RWPE2 (cell line): ENCODE measurements at places on chromosomes 7 and 10.

- DNase-seq = no peak
- H3K4me1 ChIP-seq = no peaks in the 10 kb centered on the region
- no peaks in the 10 kb centered on the region for H3K36me3 ChIP-seq
Observed at GRCh38 chr10:4865945-4866661, 40.1 kb downstream of the AKR1E2 start.

DNA sequence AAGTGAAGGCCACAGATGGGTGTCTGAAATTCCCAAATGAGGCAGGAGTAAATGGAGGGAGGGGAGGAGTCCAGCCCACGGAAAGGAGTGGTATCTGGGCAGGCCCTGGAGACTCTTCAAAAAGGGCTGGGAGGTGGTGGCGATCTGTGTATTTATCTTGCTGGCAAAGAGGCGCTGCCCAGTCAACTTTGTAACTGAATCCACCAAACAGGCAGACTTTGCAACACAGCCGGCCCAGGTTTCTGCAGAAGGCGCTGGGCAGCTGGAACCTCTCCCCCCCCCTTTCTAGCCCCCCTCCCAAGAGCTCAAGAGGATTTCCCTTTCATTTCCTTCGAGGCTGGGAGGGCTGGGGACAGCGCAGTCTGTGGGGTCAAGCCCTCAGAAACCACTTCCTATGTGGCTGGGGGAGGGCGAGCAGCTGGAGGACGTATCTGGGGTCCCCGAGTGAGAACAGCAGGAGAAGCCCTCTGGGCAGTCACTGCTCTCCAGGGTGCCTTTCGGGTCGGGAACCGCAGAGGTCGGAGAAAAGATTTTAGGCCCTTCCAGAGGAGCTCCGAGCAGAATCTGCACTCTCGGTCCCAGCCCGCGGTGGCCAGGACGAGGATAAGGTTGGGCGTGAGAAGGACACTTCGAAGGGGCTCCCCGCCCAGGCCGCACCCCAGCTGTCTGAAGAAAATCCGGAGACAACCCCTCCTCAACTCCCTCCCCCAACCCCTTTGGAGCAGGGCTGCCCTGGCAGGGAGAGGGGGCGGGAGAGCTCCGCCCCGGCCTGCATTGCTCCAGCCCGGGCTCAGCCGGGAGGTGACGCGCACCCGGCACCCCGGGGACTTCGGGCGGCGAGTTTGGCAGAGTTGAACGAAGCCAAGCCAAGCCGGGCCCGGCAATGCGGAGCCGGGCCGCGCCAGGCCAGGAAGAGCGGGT lies 965 bp downstream of the ZCCHC24 start:
- H3K4me1 ChIP-seq = peaks cover 11% of the 10 kb centered on the region
- DNase-seq = peak; percentile 62
- peak overlapping the region; percentile 47 for H3K4me3 ChIP-seq
- peak overlapping the region; percentile 2 for H3K27ac ChIP-seq
- H3K27me3 ChIP-seq = no peaks in the 10 kb centered on the region

- H3K4me3 ChIP-seq = no peak overlapping the region
- H3K27ac ChIP-seq = peak overlapping the region; percentile 57
- H3K36me3 ChIP-seq = peaks cover 19% of the 10 kb centered on the region
- no peak for DNase-seq
Observed at GRCh38 chr7:32500922-32501341, 5.6 kb downstream of the AVL9 start.

GRCh38 chr10:79298403-79299244 lies 48.6 kb upstream of the PPIF start:
- DNase-seq = peak; percentile 93
- no peaks in the 10 kb centered on the region for H3K27me3 ChIP-seq
- H3K4me1 ChIP-seq = peaks cover 19% of the 10 kb centered on the region
- peaks cover 64% of the 10 kb centered on the region for H3K36me3 ChIP-seq
- no peak overlapping the region for H3K4me3 ChIP-seq

DNA sequence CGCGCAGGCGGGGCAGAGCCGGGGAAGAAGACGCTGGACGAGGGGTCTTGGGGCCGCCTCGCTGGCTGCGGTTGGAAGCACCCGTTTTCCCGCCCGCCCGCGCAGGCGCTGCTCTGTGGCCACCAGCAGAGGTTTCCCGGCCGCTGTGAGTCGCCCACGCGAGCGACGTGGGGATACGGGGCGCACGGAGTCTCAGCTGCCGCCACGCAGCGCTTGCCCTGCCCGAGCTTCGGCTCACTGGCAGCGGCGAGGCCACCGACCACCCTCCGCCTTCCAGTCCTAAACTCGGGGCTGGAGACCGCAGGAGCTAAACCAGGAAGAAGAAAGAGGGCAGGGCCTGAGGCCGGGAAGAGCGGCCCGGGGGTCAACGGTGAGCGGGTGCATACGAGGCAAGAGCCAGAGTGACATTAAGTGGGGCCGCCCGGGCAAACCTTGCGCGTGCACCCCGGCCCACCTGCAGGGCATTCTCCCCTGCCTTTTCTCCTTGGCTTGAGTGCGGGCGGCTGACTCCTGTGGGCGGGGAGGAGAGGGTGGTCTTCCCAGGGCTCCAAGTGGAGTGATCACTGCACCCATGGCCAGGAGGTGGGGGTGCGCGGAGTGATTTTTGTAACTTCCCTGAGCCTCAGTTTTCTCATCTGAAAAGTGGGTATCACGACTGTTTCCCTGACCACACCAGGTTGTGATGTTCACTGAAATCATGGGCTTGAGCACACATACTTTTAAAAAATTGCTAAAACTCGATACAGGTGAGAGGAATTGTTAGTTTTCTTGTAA lies 7.1 kb upstream of the EMX2 start:
- no peaks in the 10 kb centered on the region for H3K4me1 ChIP-seq
- peaks cover 99% of the 10 kb centered on the region for H3K27me3 ChIP-seq
- H3K27ac ChIP-seq = no peak overlapping the region
- no peak overlapping the region for H3K4me3 ChIP-seq
- DNase-seq = no peak
- H3K36me3 ChIP-seq = no peaks in the 10 kb centered on the region

DNA sequence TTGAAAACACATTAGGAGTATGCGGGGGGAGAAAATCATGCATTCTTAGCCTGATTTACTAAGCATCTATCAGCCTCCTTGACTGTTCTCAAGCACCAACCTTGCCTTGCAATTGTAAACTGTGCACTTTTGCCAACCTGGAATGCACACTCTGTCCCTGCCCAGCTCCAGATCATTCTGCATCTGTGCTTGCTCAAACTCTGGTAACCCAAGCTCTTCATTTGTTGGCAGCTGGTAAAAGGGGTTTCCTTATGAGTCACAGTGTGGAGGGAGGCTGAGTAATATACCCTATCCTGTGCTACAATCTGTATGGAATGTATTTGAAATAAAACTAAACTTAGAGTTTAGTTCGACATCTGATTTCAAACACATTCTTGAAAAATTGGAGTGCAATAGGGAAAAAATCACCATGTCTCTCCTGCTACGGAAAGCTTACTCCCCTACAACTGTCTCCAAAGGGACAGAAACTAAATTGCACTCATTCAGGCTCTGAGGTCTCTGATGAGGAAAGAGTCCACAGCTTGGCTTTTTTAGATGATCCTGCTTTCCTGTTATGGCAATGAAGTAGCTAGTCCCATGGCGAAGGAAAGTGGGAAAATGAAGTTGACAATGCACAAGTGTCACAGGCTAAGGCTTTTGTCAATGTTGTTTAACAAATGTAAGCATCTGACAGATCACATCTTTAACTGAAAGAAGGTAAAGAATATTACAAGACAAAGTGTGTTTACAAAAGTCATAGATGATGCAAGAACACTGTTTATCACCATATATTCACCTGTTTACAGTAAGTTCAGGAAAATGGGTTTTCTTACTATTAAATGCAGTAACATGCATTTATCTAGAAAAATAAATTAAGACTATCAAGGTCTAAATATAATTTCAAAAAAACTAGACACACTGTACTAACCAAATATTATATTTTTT lies 61.9 kb downstream of the TES start:
- no peak overlapping the region for H3K4me3 ChIP-seq
- peaks cover 50% of the 10 kb centered on the region for H3K4me1 ChIP-seq
- no peaks in the 10 kb centered on the region for H3K27me3 ChIP-seq

DNA sequence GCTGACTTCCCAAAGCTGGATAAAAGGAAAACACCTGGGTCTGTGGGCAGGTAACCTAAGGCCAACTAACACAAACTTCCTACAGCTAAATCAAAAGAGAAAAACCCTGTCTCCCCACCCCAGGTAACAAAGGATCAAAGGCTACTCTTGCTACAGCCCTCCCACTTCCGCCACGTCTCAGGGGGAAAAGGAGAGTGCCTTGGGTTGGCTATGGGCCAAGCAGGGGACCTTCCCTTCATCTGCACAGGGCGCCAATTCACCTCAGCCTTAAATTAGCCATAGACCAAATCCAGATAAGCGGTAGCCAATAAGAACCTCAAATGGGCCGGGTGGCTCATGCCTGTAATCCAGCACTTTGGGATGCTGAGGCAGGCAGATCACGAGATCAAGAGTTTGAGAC lies 69.1 kb upstream of the LANCL2 start:
- no peak overlapping the region for H3K4me3 ChIP-seq
- peaks cover 28% of the 10 kb centered on the region for H3K27me3 ChIP-seq
- H3K4me1 ChIP-seq = no peaks in the 10 kb centered on the region
- no peak overlapping the region for H3K27ac ChIP-seq

GRCh38 chr7:27961255-27961654 lies 219.3 kb downstream of the JAZF1 start:
- H3K36me3 ChIP-seq = no peaks in the 10 kb centered on the region
- H3K4me1 ChIP-seq = no peaks in the 10 kb centered on the region
- no peaks in the 10 kb centered on the region for H3K27me3 ChIP-seq
- no peak overlapping the region for H3K27ac ChIP-seq

DNA sequence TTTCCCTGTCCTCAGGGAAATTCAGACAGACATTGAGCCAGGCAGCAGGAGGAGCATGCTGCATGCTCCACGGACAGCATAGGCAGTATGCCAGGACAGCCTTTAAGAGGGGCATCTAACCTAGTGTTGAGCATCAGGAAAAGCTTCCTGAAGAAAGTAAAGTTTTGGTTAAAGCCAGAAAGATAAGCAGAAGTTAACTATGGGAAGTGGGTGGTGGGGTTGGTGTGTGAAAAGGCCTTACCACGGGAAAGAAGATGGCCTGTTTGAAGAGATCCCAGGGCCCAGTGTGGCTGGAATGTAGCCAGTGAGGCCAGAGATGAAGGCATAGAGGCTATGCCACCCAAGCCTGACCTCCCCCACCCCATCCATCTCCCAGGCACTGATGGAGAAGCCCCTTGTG lies 102.4 kb upstream of the PLXNA4 start:
- H3K36me3 ChIP-seq = no peaks in the 10 kb centered on the region
- no peak overlapping the region for H3K27ac ChIP-seq
- no peaks in the 10 kb centered on the region for H3K4me1 ChIP-seq
- H3K27me3 ChIP-seq = no peaks in the 10 kb centered on the region
- DNase-seq = no peak

- H3K27ac ChIP-seq = peak overlapping the region; percentile 94
- peak overlapping the region; percentile 59 for H3K4me3 ChIP-seq
- H3K27me3 ChIP-seq = no peaks in the 10 kb centered on the region
- peaks cover 36% of the 10 kb centered on the region for H3K4me1 ChIP-seq
Observed at GRCh38 chr7:105015390-105015965, 1.5 kb downstream of the KMT2E start.

DNA sequence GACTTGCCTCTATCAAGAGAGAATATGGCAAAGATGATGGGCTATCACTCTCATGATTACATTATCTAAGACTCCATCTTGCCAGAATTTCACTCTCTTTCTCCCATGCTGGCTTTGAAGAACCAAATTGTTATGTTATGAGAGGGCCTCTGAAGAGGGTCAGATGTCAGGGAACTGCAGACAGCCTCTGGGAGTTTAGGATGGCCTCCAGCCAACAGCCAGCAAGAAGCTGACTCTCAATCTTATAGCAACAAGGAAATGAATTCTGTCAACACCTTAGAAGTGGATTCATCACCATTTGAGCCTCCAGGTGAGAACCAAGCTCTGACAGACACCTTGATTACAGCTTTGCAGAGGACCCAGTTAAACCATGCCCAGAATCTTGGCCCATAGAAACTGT lies 33.6 kb downstream of the ZNF22 start:
- no peak overlapping the region for H3K4me3 ChIP-seq
- no peak for DNase-seq
- H3K27ac ChIP-seq = no peak overlapping the region
- no peaks in the 10 kb centered on the region for H3K4me1 ChIP-seq
- no peaks in the 10 kb centered on the region for H3K36me3 ChIP-seq

DNA sequence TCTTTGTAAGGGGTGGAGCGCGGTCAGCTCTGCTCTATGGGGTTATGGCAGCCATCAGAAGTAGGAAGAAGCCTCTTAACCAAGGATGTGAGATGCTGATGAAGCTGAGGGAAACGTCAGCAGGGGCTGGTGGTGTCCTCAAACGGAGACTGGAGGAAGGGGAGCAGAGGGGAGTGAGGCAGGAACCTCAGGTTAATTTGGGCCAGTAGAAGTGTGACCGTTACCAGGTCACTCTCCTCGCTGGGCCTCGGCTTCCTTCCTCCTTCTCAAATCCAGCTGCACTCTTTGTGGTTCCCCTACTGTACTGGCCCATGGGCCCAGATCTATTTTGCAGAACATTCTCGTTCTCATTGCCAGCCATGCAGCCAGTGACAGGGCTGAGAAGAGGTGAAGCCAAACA lies 169.5 kb downstream of the TMEM178B start:
- no peaks in the 10 kb centered on the region for H3K36me3 ChIP-seq
- no peak overlapping the region for H3K4me3 ChIP-seq
- no peak for DNase-seq
- H3K4me1 ChIP-seq = no peaks in the 10 kb centered on the region
- no peak overlapping the region for H3K27ac ChIP-seq
- H3K27me3 ChIP-seq = no peaks in the 10 kb centered on the region

- DNase-seq = peak; percentile 69
- no peaks in the 10 kb centered on the region for H3K27me3 ChIP-seq
- peaks cover 15% of the 10 kb centered on the region for H3K4me1 ChIP-seq
- H3K27ac ChIP-seq = peak overlapping the region; percentile 78
Observed at GRCh38 chr10:24814568-24815313, 91.1 kb upstream of the ARHGAP21 start.

GRCh38 chr10:61172182-61172926 lies 228.4 kb upstream of the RHOBTB1 start:
- no peaks in the 10 kb centered on the region for H3K27me3 ChIP-seq
- no peaks in the 10 kb centered on the region for H3K4me1 ChIP-seq
- no peak overlapping the region for H3K4me3 ChIP-seq
- no peak overlapping the region for H3K27ac ChIP-seq
- no peak for DNase-seq

DNA sequence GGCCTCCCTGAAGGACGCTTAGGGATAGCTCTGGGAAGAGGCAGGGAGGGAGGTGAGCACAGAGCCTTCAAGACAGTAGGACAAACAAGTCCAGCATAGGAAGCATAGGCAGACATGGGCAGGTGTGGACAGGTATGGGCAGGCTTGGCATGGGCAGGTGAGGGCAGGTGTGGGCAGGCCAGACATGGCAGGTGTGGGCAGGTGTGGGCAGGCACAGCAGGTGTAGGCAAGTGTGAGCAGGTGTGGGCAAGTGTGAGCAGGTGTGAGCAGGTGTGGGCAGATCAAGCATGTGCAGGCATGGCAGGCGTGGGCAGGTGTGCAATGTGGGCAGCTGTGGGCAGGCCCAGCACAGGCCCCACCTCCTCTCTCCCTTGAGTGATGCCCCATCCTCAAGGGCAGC lies 148.8 kb upstream of the ZMIZ1 start:
- H3K27ac ChIP-seq = no peak overlapping the region
- H3K36me3 ChIP-seq = no peaks in the 10 kb centered on the region
- no peak for DNase-seq
